Type B pancreatic cell (in vitro differentiated cells): ENCODE measurements at places on chromosomes 11 and 22.

DNA sequence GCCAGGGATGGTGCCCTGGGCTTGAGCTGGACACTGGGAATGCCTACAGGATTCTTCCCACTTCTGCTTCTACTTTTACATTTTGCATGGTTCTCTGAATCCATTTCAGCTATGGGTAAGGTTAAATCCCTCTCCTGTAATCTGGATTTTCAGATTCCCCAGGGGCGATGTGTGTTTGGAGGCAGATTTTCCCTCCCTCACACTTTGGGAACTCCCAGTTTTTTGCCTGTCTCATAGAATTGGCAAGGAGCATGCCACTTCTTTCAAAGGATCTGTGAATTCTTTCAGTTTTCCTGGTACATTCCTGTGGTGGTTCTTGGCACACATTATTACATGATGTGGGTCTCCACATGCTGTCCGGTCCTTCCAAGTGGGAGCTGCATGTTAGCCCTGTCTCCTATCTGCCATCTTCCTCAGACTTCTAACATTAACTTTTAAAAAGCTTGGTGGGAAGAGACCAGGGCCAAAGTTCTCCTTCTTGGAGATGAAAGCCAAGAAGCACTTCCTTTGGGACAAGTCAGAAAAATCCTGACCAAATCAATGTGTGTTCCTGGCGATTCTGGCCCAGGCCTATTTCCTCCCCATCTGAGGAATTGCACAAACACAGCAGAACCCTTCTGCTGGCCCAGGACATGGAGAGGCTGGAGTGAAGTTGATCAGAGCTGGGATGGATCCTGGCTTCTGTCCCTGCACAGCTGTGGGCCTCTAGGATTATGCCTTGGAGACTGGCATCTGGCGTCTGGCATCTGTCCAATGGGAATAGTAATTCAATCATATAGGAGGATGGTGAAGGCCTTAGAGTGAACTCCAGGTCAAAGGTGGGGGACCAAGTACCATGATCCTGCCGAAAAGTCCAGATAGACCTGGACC is 5.4 kb upstream of the APOL2 start:
- DNase-seq, result no peak

GRCh38 chr11:79481795-79482194 is 41.0 kb upstream of the TENM4 start:
- DNase-seq, result no peak

DNA sequence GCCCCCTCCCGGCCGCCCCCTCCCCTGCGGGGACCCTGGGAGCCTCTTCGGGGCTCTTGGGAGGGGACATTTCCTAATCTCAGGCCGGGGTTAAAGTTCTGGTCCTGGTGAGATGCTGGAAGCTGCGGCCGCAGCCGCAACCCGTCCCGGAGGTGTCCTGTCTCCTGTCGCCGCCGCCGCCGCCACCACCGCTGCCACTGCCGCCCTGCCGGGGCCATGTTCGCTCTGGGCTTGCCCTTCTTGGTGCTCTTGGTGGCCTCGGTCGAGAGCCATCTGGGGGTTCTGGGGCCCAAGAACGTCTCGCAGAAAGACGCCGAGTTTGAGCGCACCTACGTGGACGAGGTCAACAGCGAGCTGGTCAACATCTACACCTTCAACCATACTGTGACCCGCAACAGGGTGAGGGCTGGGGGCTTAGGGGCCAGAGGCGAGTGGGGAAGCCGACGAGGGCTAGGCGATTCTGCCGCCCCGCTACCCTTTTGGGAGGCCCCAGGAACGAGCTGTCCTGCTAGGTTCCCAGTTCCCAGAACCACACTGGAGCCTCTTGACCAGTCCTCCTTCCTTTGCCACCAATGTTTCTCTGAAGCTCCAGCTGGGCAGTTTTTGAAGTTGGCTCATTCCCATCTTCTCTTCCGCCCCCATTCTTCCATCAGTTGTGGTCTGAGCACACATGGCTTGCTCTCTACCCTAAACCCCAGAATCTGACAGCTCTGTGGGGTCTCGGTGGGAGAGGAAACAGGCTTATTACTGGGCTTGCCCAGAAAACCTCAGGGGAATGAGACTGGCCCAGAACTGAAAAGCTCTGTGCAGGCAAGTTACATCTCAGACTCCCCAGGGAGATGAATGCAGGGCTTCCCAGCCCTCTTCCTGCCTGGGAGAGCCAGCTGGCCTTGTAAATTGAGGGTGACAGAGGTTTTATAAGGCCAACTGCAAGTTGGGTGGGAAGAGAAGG is 781 bp downstream of the SIDT2 start:
- peak; percentile 74 for DNase-seq

DNA sequence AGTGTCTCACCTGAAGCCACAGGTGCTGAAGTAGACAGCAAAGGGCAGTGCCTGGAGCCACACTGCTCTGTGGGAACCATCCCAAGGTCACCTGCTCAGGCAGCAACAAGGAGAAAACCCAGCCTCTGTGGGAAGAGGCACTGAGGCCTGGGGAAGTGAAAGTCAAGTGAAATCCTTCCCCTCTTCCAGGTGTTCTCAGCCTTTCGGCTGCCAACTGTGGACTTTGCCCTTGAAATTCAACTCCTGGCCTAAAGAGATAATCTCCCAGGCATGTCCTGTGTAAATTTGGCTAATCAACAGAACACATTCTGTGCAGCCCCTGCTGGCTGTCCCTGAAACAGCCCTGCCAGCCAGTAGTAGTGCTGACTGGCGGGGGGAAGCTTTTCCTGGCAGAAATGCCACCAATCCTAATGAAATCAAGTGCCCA is 112.1 kb downstream of the RPL27A start:
- no peak for DNase-seq

- no peak for DNase-seq
Observed at GRCh38 chr11:44267750-44268613, 42.0 kb downstream of the ALX4 start.

- no peak for DNase-seq
Observed at GRCh38 chr22:21044931-21045584, 688 bp upstream of the LRRC74B start.

GRCh38 chr11:130585545-130585944 is 137.1 kb downstream of the ADAMTS15 start:
- no peak for DNase-seq

DNA sequence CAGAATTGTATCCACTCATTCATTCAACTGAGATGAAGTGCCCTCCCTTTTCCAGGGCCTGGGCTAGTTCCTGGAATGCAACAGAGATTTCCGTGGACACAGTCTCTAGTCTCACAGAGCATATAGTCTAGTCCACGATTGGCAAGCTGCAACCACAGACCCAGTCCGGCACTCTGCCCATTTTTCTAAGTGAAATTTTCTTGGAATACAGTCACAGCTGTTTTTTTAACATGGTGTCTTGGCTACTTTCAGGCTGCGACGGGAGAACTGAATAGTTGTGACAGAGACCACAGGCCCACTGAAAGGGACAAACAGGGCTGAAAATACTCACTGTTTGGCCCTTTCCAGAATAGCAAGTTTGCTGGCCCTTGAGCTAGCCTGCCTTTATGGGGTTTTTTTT is 29.2 kb downstream of the ALG12 start:
- DNase-seq, result no peak

DNA sequence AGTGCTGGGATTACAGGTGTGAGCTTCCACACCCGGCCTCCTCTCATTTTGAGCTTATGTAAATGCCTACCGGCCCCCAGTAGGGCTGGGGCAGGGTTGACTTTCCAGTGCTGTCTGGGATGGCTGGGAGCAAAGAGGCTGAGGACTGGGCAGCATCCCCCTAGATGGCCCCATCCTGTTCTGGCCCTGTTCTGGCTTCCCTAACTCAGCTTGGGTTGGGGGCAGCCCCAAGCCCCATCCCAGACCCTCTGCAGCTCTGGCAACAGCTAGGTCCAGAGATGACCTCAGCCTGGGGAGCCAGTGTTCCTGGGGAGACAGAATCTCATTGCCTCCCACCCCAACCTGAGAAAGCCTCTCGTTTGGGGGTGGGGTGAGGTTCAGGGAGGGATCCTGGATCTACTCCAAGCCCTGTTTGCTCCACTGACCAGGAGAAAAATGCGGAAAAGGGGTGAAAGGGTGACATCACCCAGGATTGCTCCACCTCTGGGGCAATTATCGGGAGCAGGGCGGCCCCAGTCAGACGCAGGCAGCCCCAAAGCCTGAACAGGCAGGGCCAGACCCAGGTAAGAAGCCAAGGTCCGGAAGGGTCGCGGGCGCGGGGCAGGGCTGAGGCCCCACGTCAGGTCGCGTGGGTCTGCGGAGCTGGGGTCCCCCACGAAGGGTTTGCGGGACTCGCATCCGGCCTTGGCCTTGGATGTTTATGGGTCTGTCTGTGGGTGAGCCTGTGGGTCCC is at the start of gene PNPLA2:
PNPLA2 (plus strand) TSS at position 519 of the 733 bp plus-strand sequence. CDS start 805 bp downstream, outside the sequence.
- no peak for DNase-seq

GRCh38 chr11:61598374-61598773 is 17.5 kb upstream of the SYT7 start:
- DNase-seq, result no peak

DNA sequence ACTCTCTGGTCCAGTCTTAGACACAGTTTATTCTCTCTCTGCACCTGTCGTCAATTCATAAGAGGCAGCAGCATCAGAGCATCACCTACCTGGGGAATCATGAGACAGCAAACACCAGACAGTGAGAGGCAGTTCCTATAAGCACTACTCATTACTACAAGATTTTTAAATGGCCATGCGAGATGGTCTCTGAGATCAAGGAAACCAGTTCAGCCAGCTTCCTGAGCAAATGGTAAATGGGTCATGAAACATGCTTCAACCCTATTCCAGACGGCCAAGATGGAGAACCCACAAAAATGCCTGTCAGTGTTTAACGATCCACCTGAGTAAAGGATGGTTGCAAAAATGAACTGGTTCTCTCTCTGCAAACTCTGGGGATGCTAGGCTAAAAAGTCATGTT is 52.9 kb downstream of the SYTL2 start:
- DNase-seq, result no peak

- DNase-seq, result no peak
Observed at GRCh38 chr22:29330291-29330690, 14.8 kb upstream of the RASL10A start.

DNA sequence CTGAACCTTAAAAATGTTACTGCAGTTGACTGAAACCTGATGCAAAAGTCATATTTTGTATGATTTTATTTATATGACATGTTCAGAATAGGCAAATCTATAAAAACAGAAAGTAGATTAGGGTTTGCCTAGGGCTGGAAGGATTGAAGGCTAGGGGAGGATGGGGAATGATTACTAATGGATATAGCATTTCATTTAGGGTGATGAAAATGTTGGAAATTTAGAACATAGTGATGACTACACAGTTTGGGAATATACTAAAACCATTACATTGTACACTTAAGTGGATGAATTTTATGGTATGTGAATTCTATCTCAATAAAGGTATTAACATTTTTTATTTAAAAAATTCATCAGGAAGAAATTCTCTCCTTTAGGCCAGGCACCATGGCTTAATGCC is 22.9 kb upstream of the PAFAH1B2 start:
- no peak for DNase-seq

- no peak for DNase-seq
Observed at GRCh38 chr11:10051868-10052586, 242.0 kb downstream of the SBF2 start.

- no peak for DNase-seq
Observed at GRCh38 chr22:46484861-46485595, 52.4 kb downstream of the CELSR1 start.

GRCh38 chr11:72552399-72552910 is 118.1 kb upstream of the CLPB start:
- DNase-seq, result no peak

- DNase-seq, result peak; percentile 15
Observed at GRCh38 chr22:20399866-20400605, 6.1 kb downstream of the ZNF74 start.

- no peak for DNase-seq
Observed at GRCh38 chr11:108597736-108598355, 4.3 kb upstream of the EXPH5 start.

DNA sequence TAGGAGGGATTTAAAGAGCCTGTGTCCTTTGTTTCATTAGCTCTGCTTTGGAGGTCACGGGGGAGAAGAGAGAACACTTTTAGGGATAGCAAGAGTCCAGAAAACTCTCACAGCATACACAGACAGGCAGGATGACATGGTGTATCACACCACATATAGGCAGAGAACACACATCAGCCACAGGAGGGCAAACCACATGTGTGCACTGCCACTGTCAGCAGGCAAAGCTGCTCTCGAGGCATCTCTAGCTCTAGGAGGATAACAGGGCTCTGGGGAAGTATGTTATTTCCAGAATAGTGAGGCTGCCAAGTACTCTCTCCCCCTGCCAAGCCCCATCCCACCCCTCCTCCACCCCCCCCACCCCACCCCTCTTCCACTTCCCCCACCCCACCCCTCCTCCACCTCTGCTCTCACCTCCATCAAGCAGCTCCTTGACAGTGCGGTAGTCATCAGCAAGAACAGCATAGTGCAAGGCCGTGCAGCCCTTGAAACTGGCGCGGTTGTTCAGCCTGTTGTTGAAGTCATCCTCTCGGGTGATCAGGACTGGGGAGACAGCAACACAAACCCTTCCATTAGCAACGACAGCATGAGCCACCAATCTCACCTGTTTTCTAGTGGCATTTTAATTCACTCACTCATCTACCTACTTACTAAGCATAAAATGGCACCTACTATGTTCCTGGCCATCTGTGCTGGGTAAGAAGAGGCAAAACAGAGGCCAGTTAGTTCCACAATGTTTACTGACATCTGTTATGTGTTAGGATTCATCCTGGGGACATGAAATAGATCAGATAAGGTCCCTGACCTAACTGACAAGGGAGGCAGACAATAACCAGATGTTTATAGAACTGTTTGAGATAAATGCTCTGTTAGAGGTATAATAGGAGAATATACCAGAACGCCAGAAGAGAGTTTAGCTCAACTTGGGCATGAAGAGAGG is 75.6 kb downstream of the CLPB start:
- DNase-seq, result no peak

DNA sequence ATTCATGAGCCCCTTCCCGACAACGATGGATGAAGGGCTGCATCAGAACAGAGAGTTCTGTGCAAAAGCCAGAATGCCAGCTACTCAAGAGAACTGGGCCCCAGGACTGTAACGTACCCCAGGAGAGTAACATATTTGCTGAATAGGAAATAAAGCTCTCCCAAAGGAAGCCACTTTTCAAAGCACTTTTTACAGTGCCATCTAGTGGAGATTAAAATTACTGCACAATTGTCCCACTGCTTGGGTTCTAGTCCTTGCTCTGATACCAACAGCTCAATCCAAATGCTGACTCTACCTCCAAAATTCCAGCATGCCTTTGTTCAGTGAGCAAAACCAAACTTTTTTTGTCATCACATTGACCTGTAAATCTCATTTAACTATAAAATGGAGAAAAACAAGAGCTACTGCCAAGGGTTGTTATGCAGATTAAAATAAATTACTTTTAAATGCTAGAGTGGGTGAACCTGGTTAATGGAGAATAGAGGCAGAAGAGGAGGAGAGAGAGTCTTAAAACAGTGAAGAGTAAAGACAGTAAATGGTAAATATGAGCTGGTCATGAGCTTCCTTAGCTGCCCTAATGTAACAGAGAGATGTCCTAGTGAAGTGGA is 87.6 kb upstream of the FSHB start:
- no peak for DNase-seq

GRCh38 chr11:45677770-45678512 is 12.5 kb upstream of the CHST1 start:
- no peak for DNase-seq

GRCh38 chr22:30856741-30857502 is 111.7 kb downstream of the MORC2 start:
- DNase-seq, result peak; percentile 34

- DNase-seq, result no peak
Observed at GRCh38 chr11:121636081-121636799, 183.5 kb upstream of the SORL1-AS1 start.
